IPS DF 6.9 (cell line): ENCODE measurements at places on chromosomes 16 and 17.

- DNase-seq = no peak
Observed at GRCh38 chr17:44088254-44088653, 17.7 kb downstream of the G6PC3 start.

DNA sequence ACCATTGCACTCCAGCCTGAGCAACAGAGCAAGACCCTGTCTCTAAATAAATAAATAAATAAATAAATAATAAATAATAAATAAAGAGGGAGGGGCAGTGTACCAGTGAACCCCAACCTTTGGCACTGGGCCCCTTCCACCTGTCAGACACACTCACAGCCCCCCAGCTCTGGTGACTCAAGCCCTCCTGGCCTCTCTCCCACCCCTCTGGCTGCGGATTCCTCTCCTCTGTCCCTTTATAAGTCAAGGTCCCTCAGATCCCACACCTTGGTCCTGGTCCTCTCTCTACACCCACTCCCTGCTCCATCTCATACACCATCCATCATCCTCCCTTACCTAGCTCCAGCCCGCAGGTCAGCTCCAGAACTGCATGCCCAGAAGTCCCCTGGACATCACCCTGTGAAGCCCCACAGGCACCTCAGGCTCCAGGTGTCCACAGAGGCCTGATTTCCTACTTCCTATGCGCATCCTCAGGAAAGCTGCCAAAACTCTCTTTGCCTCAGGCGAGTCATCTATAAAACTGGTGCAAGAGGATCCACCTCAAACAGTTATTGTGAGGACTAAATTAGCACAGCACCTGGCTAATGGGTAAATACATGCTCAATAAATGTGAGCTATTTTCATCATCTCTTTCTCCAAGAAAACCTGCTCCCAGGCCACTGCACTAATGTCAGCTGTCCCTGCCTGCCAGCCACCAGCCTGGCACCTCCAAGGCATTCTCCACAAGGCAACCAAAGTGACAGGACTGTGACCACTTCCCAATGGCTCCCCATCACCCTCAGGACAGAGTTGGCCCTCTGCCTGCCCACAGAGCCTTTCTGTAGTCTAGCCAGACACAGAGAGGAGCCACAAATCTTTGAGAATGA is 46.8 kb downstream of the BEAN1 start:
- no peak for DNase-seq

- no peak for DNase-seq
Observed at GRCh38 chr16:23668225-23668624, 10.5 kb upstream of the PLK1 start.

- DNase-seq = no peak
Observed at GRCh38 chr17:57585341-57586195, 159.5 kb downstream of the CCDC182 start.

DNA sequence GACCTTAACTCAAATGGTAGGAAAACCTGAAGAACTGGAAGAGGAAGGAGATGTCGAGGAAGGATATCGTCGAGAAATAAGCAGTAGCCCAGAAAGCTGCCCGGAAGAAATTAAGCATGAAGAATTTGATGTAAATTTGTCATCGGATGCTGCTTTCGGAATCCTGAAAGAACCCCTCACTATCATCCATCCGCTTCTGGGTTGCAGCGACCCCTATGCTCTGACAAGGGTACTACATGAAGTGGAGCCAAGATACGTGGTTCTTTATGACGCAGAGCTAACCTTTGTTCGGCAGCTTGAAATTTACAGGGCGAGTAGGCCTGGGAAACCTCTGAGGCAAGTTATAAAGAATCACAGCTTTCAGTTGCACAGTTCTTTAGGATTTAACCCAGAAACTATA is 15.5 kb downstream of the ERCC4 start:
- DNase-seq = peak; percentile 37

DNA sequence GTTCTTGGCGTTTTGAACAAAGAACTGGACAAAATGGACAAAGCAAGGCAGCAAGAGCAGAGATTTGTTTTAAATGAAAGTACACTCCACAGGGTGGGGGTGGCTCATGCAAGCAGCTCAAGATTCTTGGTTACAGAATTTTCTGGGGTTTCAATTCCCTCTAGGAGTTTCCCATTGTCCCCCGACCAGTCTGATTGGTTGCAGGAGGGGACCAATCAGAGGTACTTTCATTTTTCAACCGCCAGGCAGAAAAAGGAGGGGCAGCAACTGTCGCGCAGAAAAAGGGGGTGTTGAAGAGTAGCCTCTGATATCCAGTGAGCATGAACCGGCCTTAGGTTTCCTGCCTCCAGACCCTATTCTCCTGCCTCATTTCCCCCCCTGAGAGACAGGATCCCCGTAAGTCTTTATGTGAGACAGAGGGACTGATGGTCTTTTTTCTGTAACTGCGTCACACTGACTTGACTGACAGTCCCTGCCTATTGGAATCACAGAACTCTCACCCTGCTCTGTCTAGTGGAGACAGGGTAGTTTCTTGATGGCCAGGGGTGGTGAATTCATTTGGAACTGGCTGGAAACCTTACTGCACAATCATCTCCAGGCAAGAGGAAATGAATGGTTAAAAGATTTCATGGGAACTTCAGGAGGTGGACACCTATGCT is 59.4 kb upstream of the ALOX12 start:
- DNase-seq = no peak

- DNase-seq = no peak
Observed at GRCh38 chr17:63477480-63478440, 899 bp downstream of the ACE start.
